Nephron progenitor cell (in vitro differentiated cells): ENCODE measurements at places on chromosomes 6 and 20.
A peak's percentile ranks its signal among the peaks of the same experiment; 100 is the strongest.

GRCh38 chr6:126631363-126631762 is 291.4 kb downstream of the CENPW start:
- peak overlapping the region; percentile 68 for H3K27ac ChIP-seq
- H3K27me3 ChIP-seq = no peaks in the 10 kb centered on the region
- H3K4me3 ChIP-seq = no peak overlapping the region
- DNase-seq = no peak
- H3K4me1 ChIP-seq = peaks cover 9% of the 10 kb centered on the region

DNA sequence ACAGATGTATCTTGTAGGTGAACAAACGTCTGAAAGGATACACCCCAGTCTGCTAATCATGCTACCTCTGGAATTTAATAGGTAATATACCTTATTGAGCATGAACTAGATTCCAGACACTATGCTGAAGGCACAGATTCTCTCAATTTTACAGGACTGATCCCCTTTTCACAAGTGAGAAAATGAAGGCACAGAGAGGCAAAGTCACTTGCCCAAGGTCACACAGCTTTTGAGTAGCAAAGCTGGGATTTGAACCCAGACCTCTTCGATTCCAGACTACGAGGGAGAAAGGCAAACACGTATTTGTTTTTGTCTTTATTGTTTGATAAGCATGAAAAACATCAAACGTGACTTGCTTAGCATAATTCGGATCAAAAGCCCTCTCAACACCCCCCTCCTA is 34.4 kb upstream of the PMEPA1 start:
- no peak overlapping the region for H3K4me3 ChIP-seq
- H3K4me1 ChIP-seq = peaks cover 42% of the 10 kb centered on the region
- H3K27me3 ChIP-seq = peaks cover 30% of the 10 kb centered on the region
- no peaks in the 10 kb centered on the region for H3K36me3 ChIP-seq
- H3K27ac ChIP-seq = no peak overlapping the region

- H3K4me1 ChIP-seq = peaks cover 10% of the 10 kb centered on the region
- H3K27me3 ChIP-seq = peaks cover 43% of the 10 kb centered on the region
- DNase-seq = no peak
Measured at GRCh38 chr20:2768632-2769015, 31.8 kb downstream of the CPXM1 start.

GRCh38 chr6:116662202-116662601 is 6.4 kb downstream of the ZUP1 start:
- peaks cover 25% of the 10 kb centered on the region for H3K4me1 ChIP-seq
- H3K4me3 ChIP-seq = no peak overlapping the region
- no peak overlapping the region for H3K27ac ChIP-seq

DNA sequence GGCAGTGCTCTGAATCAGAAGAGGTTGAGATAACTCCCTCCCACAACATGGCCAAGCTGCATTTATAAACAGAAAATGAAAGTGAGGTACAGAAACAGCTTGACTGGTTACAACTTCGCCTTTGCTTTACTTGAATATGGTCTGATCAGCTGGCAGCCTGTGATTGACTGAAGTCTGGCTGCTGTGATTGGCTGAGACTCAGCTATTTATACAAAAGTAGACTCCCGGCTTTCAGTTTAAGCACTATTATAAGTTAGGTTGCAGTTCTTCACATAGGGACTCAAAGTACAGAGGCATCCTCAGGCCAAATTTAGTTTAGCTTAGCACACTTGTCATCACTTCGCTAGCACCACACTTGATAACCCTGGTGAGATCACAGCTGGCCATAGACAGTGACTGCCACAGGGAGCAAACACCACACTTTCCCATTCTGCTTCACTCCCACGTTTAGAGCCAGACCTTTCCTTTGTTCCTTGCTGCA is 362.6 kb downstream of the EPM2A start:
- no peaks in the 10 kb centered on the region for H3K27me3 ChIP-seq
- H3K4me3 ChIP-seq = no peak overlapping the region
- peaks cover 7% of the 10 kb centered on the region for H3K36me3 ChIP-seq

GRCh38 chr20:58240471-58240870 is 12.0 kb upstream of the ANKRD60 start:
- H3K27me3 ChIP-seq = peaks cover 18% of the 10 kb centered on the region
- no peak overlapping the region for H3K27ac ChIP-seq
- peaks cover 19% of the 10 kb centered on the region for H3K4me1 ChIP-seq

GRCh38 chr6:56380476-56380875 is 133.1 kb upstream of the COL21A1 start:
- DNase-seq = no peak
- H3K4me1 ChIP-seq = peaks cover 23% of the 10 kb centered on the region
- peaks cover 13% of the 10 kb centered on the region for H3K27me3 ChIP-seq
- no peak overlapping the region for H3K27ac ChIP-seq

DNA sequence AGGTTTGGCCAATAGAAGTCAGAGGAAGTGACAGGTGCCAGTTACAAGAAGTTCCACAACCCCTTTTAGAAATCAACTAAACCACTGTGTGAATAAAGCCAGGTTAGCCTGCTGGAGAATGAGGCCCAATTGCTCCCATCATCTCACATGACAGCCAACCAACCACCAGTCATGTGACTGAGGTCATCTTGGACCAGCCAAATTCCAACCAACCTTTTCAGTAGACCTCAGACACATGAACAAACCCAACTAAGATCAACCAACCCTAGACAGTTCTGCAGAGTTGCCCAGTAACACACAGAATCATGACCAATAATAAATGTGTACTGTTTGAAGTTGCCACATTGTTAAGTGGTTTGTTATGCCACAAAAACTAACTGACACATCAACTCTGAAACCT is 44.6 kb upstream of the GGTLC1 start:
- H3K36me3 ChIP-seq = no peaks in the 10 kb centered on the region
- H3K4me3 ChIP-seq = no peak overlapping the region
- H3K4me1 ChIP-seq = peaks cover 6% of the 10 kb centered on the region
- peaks cover 10% of the 10 kb centered on the region for H3K27me3 ChIP-seq

GRCh38 chr20:58306421-58307261 is 2.9 kb upstream of the RAB22A start:
- no peak overlapping the region for H3K4me3 ChIP-seq
- no peak for DNase-seq
- H3K27ac ChIP-seq = no peak overlapping the region
- peaks cover 17% of the 10 kb centered on the region for H3K4me1 ChIP-seq
- H3K36me3 ChIP-seq = peaks cover 35% of the 10 kb centered on the region
- H3K27me3 ChIP-seq = no peaks in the 10 kb centered on the region

GRCh38 chr6:77686931-77687330 is 34.1 kb downstream of the MEI4 start:
- H3K36me3 ChIP-seq = no peaks in the 10 kb centered on the region
- H3K4me1 ChIP-seq = no peaks in the 10 kb centered on the region
- H3K4me3 ChIP-seq = no peak overlapping the region
- peaks cover 3% of the 10 kb centered on the region for H3K27me3 ChIP-seq
- no peak overlapping the region for H3K27ac ChIP-seq
- DNase-seq = no peak

DNA sequence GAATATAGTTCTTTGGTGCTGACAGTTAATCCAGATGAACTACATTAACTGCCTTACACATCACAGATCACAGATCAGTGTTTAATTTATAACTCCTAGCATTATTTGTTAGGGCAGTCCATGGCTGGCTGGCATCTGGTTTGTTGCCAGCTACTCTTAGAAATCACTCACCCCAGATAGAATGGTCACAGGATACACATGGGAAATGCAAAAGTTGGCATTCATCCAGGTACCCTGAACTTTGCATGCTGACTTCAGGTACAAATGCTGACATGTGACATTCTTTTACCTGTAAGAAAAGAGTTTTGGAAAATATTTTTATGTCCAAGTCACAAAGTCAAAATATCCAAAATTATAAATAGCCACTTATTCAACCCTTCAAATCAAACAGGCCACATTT is 20.2 kb downstream of the FBXL4 start:
- H3K36me3 ChIP-seq = peaks cover 49% of the 10 kb centered on the region
- no peak for DNase-seq

- peaks cover 7% of the 10 kb centered on the region for H3K4me1 ChIP-seq
- H3K27ac ChIP-seq = no peak overlapping the region
- no peak for DNase-seq
- H3K27me3 ChIP-seq = peaks cover 14% of the 10 kb centered on the region
Measured at GRCh38 chr6:89204096-89204495, 13.1 kb downstream of the GABRR1 start.

DNA sequence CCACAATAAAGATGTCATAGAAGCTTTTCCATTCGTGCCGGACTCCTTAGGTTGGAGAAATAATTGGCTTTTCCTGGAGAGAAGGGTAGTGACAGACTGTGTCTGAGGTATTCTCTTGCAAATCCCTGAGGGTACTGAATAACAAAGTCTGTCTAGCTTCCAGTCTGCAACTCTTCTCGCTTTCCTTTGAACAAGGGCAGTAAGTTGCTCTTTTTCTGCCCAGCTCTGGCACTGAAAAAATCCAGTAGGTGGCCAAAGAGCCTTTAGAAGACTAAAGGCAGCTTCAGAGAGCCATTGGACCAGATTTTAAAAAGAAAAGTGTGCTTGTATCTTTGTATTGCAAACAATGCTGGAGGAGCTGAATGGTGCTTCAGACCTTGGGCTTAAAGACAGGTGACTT is 20.7 kb upstream of the RREB1 start:
- H3K4me1 ChIP-seq = peaks cover 22% of the 10 kb centered on the region
- no peaks in the 10 kb centered on the region for H3K27me3 ChIP-seq
- no peak for DNase-seq
- no peaks in the 10 kb centered on the region for H3K36me3 ChIP-seq
- H3K4me3 ChIP-seq = no peak overlapping the region
- no peak overlapping the region for H3K27ac ChIP-seq

GRCh38 chr6:8269872-8270454 is 165.4 kb downstream of the SLC35B3 start:
- H3K27me3 ChIP-seq = peaks cover 3% of the 10 kb centered on the region
- peaks cover 32% of the 10 kb centered on the region for H3K4me1 ChIP-seq
- H3K4me3 ChIP-seq = peak overlapping the region; percentile 42
- H3K36me3 ChIP-seq = peaks cover 19% of the 10 kb centered on the region
- DNase-seq = no peak
- H3K27ac ChIP-seq = peak overlapping the region; percentile 83

GRCh38 chr6:42226645-42227143 is 9.0 kb upstream of the MRPS10 start:
- DNase-seq = no peak
- peaks cover 29% of the 10 kb centered on the region for H3K4me1 ChIP-seq
- peaks cover under 1% of the 10 kb centered on the region for H3K36me3 ChIP-seq
- H3K27ac ChIP-seq = peak overlapping the region; percentile 73
- peaks cover 9% of the 10 kb centered on the region for H3K27me3 ChIP-seq

- peaks cover 15% of the 10 kb centered on the region for H3K27me3 ChIP-seq
- H3K36me3 ChIP-seq = no peaks in the 10 kb centered on the region
- DNase-seq = no peak
- no peaks in the 10 kb centered on the region for H3K4me1 ChIP-seq
- H3K27ac ChIP-seq = no peak overlapping the region
Measured at GRCh38 chr20:54494303-54495006, 19.1 kb downstream of the DOK5 start.

DNA sequence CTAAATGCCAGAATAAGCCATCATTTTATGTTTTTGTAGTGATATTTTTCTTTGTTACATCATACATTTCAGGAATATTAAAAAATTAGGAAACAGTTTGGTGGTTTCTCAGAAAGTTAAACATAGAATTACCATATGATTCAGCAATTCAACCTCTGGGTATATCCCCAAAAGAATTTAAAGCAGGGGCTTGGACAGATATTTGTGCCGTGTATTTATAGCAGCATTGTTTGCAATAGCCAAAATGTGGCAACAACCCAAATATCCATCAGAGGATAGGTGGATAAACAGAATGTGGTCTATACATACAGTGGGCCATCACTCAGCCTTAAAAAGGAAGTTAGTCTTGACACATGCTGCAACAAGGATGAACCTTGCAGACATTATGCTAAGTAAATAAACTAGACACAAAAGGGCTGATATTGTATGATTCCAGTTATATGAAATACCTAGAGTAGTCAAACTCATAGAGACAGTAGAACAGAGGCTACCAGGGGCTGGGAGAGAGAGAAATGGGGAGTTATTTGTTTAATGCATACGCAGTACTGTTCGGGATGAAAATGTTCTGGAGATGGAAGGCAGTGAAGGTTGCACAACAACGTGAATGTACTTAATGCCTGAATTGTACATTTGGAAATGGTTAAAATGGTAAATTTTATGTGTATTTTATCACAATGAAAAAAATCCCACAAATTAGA is 18.9 kb upstream of the TRAF3IP2 start:
- no peak for DNase-seq
- H3K27ac ChIP-seq = no peak overlapping the region
- H3K27me3 ChIP-seq = peaks cover 10% of the 10 kb centered on the region
- H3K4me3 ChIP-seq = no peak overlapping the region

DNA sequence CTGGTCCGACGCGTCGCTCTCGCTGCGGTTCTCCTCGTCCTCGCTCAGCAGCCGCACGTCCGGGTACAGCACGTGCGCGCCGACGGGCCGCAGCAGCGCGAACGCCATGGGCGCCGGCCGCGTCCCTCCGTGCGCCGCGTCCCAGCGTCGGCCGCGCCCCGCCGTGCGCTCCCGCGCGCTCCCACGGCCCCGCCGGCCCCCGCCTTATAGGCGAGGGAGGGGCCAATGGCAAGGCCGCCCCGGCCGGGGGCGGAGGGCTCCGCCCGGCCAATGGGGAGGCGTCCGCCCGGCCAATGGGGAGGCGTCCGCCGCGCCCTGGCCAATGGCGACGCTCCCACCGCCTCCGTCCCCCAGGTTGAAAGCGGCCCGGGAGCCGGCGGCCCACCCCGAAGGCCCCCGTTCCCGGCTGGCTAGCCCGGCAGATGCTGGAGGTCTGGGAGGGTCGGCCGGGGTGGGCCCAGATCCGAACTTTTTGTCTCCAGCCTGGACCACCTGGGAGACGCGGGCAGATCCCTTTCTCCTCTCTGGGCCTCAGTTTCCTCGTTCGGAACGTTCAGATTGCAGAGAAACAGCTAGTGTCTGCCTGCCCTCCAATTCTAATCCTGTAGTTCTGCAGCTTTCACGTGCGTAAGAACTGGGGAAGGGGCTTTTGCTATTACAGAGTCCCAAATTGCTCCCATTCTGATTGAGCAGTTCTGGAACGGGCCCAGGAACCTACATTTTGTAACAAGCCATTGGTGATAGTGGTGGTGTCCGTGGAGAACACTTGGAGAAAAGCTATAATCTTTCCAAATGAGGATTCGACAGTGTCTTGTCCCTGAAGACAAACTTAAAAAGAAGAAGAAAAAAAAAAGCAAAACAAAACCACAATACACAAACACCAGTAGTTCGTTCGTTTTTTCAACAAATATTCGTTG is at the start of gene TCF15:
Gene TCF15, minus strand, starts transcription at position 180 of the 917 bp plus-strand sequence. Its CDS starts 72 bp downstream, at position 108.
- H3K4me3 ChIP-seq = peak within 1 kb of the TSS; percentile 79
- H3K36me3 ChIP-seq = no peaks in the 10 kb centered on the region
- DNase-seq = peak; percentile 77
- peaks cover 48% of the 10 kb centered on the region for H3K27me3 ChIP-seq
- H3K27ac ChIP-seq = no peak within 1 kb of the TSS
- H3K4me1 ChIP-seq = peaks cover 54% of the 10 kb centered on the region

DNA sequence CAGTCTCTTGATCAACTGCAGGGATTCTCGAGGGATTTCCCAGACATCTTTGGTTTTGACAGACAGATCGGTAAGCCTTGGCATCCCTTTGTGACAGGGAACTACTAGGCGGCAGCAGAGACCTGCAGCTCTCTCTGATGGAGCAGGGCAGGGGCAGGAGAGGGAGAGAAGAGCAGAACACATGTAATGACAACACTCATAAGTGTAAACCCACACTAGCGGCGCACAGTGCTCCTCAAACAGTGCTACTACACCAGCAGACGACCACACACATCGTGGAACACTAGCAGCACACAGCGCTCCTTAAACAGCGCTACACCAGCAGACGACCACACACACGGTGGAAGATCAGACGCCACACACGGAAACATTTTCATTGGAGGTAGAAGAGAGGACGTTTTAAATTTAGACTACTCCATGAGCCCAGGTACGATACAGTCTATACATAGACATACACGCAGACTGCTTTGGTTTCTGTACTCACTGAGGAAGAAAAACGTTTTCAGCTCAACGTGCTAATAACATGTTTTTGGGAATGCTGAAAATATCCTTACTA is 94.5 kb upstream of the TRAF3IP2 start:
- peaks cover 3% of the 10 kb centered on the region for H3K27me3 ChIP-seq
- H3K4me3 ChIP-seq = no peak overlapping the region
- peaks cover 17% of the 10 kb centered on the region for H3K4me1 ChIP-seq
- no peak for DNase-seq
